ENCODE measurements at places on chromosomes 5 and 9.

- no peak for DNase-seq
These were observed 51.1 kb upstream of the CPLX2 start for GRCh38 chr5:175820230-175820629.

DNA sequence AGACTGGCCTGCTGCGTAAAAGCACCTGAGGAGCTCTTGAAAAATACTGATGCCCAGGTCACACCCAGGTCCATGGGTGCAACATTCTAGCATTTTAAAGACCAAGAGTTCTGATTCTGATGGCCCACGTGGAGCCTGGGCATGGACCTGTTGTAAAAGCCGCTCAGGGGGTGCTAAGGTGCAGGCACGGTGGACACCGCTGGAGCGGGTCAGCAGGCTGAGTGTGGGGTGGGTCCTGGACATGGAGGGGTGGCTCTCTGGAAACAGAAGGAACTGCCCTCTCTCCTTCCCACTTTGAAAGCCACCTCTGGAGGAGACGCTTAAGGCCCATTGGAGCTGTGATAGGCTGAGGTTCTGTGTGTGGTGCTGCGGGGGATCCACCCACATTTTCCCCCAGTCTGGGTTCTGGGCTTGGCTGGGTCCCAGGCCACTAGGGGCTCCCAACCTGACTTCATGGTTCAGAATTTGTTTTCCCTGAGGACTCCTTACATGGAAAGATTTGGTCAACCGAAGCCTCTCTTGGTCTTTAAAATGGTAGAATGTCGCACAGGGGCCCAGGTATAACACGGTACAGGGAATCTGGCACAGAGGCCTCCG is 16.6 kb downstream of the GPRIN1 start:
- no peak for DNase-seq

DNA sequence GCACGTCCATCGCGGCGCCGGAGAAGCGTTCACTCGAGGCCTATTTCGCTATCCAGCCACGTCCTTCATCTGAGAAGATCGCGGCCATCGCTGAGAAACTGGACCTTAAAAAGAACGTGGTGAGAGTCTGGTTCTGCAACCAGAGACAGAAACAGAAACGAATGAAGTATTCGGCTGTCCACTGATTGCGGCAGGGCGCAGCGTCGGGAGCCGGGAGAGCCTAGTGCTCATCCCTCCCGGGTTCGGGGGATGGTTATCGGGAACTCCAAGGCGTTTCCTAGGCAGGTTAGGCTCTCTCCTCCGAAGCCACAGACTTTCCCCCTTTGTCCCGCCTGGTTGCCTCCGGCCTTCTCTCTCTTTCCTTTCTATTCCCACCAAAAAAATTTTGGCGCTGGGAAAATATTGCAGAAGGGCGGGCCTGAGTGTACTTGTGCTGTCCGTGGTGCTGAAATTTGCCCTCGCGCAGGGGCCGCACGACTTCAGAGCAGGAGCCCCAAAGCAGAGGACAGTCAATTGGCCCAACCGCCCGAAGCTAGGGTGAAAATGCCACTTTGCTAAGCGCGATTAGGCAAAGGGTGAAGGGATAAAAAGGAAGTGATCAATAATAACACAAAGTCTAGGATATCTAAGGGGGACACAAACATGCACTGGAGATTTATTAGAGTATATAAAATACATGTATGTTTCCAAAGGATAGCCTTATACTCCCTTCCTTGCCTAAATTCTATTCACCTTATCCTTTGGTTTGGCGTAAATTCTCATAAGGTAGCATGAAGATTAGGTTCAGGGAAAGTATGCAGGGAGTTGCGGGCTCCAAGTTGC is 1.8 kb downstream of the POU4F3 start:
- DNase-seq, result no peak

DNA sequence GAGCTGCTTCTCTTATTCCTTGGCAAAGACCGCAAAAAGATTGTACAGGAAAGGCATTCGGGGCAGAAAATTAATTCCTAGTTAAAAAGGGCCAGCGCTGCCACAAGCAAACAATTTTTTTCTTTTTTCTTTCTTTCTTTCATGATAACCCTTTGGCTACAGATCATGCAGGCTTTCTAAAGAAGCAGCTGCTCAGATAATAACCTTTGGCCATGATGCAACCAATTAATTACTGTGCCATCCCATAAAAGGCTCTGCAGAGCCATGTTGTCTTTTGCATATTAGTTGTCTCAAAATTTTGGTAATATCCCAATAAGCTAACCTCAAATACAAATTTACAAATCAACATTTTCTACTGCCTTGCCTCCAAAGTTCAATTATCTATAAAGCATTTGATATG is 758.4 kb upstream of the SEMA6A start:
- no peak for DNase-seq

DNA sequence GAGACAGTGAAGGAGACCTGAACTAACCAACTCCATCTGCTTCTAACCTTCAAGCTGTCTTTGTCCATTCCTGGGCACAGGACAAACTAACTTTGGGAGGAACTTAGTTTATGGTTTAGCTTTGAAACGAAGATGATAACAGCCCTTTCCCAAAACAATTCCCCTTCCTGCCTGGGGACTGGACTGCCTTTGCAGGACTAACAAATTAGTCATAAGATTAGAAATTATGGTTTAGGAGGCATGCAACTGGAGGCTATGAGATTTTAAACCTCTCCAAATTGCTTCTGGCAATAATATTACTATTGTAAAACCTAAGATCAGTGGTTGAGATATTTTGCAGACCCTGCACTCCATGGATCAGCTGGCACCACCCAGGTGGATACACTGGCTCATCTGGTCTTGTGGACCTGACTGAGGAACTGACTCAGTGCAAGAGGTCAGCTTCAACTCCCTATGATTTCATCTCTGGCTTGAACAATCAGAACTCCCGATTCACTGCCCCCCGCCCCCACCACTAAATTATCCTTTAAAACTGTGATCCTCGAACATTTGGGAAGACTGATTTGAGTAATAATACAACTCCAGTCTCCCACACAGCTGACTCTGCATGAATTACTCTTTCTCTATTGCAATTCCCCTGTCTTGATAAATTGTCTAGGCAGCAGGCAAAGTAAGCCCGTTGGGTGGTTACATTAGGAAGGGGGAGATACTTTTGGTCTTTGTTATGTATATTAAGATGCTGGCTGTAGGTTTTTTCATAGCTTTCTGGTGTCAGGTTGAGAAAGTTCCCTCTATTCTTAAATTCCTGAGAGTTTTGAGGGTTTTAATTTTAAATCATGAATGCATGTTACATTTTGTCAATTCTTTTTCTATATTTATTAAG is 213.3 kb downstream of the TSSK1B start:
- DNase-seq, result no peak

DNA sequence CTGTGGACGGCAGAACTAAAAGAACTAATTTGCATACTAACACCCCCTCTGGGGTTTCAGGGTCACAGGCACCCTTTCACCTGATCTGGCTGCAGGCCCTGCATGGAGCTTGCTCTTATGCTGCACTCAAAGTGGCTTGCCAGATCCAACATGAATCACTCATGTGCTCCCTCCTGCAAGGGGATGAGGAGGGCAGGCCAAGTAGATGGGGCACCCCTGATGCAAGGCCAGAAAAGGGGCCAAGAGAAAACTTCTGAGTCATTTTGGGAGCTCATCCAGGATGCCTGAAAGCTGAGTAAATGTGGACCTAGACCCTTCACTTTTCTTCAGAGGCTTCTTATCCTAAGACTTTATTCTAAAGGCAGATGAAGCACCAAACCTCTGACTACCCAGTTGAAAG is 558.5 kb upstream of the PTGER4 start:
- no peak for DNase-seq

GRCh38 chr5:17001428-17001827 is 65.3 kb upstream of the MYO10 start:
- DNase-seq, result no peak

GRCh38 chr5:42429694-42430093 is 6.5 kb downstream of the GHR start:
- no peak for DNase-seq

DNA sequence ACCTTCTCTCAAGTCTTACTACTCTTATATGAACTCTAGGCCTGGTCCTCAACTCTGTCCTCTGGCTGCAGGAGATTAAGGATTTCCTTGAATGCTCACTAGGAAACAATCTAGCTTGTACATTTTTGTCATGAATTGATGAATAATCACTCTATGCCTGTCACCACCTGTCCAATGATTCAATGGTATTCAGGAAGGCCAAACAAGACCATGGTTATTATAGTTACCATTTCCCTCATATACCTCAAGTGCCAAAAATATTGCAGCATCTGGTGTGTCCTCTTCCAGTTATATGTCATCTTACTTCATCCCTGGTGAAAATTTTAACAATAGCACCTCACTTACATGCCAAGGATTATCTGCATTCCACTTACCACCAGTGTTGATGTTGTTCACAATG is 179.0 kb upstream of the MOCS2 start:
- DNase-seq, result peak; percentile 75

DNA sequence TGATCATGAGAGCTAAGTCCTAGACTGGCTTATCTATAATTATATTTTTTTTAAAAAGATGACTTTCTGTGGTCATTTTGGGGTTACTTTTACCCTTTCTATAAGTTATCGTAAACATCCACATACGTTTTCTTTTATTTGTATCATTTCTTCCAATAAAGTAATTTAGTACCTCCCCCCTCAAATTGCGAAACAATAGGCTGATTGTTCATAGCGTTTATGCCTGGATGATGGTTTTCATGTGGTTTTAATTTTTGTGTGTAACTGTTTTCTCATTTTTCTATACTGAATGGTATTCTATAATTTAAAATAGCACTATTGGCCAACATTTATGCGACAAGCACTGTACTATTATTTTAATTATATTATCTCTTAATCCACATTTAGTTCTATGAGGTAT is 44.5 kb downstream of the SMC5 start:
- DNase-seq, result no peak

DNA sequence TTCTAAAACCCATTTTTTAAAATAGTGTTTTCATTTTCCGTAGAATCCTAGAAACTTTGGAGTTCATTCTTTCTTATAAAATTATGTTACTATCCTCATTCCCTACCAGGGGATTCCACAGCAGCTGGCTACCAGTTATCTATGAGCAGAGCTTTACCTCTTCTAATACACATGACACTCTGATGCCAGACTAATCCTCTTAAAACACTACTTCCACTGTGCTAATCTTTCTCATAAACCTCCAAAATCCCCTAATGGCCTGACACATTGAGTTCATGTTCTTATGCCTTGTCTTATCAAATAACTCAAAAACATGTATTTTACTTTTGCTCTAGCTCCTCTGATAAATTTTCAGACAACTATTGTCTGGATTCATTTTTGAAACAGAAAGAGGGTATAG is 633.6 kb upstream of the FTMT start:
- no peak for DNase-seq
